Endodermal cell (in vitro differentiated cells): ENCODE measurements at places on chromosomes 5 and 9.

- H3K36me3 ChIP-seq = no peaks in the 10 kb centered on the region
- no peaks in the 10 kb centered on the region for H3K27me3 ChIP-seq
- H3K4me1 ChIP-seq = no peaks in the 10 kb centered on the region
- DNase-seq = no peak
- no peak overlapping the region for H3K4me3 ChIP-seq
Observed at GRCh38 chr5:102279711-102280110, 16.4 kb downstream of the SLCO4C1 start.

GRCh38 chr9:138068601-138069035, 191.0 kb downstream of the CACNA1B start:
- peak; percentile 53 for DNase-seq
- peak overlapping the region; percentile 76 for H3K27ac ChIP-seq
- no peaks in the 10 kb centered on the region for H3K4me1 ChIP-seq
- no peaks in the 10 kb centered on the region for H3K27me3 ChIP-seq
- H3K36me3 ChIP-seq = no peaks in the 10 kb centered on the region
- no peak overlapping the region for H3K4me3 ChIP-seq

GRCh38 chr5:160926428-160926827, 74.4 kb upstream of the ATP10B start:
- no peak for DNase-seq
- H3K4me1 ChIP-seq = peaks cover 22% of the 10 kb centered on the region
- peak overlapping the region; percentile 52 for H3K4me3 ChIP-seq
- peaks cover 8% of the 10 kb centered on the region for H3K27me3 ChIP-seq
- no peaks in the 10 kb centered on the region for H3K36me3 ChIP-seq

DNA sequence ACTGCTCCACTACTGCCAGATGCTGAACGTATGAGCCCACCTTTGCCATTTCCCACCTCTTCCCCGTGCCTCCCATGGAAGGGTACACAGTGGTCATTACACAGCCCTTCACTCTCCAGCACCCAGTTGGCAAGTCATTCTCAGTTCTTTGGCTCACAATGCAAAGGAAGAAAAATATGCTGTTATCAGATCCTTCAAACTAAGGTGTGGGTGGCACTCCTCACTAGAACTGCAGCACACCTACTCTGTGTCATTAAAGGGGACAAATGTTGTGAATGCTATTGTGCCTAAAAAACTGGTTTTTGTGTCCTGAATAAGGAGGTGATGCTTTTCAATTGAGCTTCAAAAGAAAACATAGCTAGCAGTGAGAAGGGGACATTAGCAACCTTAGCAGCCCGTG, 183.1 kb upstream of the SNX2 start:
- H3K4me1 ChIP-seq = no peaks in the 10 kb centered on the region
- H3K4me3 ChIP-seq = no peak overlapping the region
- H3K36me3 ChIP-seq = no peaks in the 10 kb centered on the region
- no peak for DNase-seq

DNA sequence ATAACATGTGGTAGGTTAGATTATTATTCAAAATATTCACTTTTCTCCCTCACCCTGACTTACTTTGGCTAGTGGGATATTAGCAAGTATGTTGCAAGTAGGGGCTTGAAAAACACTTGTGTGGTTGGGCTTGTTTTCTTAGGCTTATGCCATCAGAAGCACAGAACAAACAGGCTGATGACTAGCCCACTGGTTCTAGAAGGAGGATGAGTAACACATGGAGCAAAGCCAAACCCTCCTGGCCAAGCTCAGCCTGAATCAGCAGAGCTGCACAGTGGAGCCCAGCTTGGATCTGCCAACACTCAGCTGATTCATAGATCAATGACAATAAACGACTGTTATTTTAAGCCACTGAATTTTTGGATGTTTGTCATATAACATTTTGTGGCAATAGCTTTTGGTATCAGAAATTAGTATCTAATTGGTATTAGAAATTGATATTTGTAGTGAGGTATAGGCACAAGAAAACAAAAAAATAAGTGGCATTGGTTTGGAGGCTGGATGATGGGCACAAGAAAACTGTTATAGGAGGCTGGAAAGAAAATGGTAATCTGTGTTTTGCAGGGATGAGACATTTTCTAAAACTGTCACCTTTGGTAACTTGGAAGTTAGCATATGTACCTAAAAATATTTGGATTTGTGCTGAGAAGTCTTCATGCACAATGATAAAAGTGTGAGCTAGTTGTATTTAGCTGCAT, 46.1 kb upstream of the ZBED3 start:
- no peaks in the 10 kb centered on the region for H3K36me3 ChIP-seq
- H3K27ac ChIP-seq = no peak overlapping the region
- H3K27me3 ChIP-seq = no peaks in the 10 kb centered on the region
- DNase-seq = no peak
- no peaks in the 10 kb centered on the region for H3K4me1 ChIP-seq
- no peak overlapping the region for H3K4me3 ChIP-seq

DNA sequence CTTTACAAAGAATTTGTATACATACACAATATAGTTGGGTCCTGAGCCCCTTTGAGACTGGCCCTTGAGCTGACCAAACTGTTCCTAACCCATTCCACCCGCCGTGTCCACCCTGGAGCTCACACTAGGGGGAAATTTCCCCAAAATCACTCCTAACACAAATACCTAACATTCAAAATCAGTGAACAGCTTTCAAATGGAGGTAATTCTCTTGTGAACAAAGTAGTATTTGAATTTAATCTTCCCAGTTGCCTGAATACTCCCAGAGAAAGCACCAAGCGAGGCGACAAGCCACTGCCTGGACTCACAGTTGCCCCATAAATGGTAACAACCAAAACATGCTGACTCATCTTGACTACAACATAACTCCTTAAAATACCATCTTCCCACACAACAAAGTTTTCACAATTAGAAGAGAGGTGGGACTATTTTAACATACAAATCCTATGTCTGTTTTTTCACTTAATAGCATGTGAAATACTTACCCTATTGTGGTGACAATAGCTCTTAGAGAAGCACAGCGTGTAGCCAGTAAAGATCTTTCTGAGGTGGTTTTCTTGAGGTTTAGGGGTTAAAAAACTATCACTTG, 31.7 kb upstream of the SCAMP1 start:
- H3K4me1 ChIP-seq = peaks cover 8% of the 10 kb centered on the region
- no peaks in the 10 kb centered on the region for H3K36me3 ChIP-seq

DNA sequence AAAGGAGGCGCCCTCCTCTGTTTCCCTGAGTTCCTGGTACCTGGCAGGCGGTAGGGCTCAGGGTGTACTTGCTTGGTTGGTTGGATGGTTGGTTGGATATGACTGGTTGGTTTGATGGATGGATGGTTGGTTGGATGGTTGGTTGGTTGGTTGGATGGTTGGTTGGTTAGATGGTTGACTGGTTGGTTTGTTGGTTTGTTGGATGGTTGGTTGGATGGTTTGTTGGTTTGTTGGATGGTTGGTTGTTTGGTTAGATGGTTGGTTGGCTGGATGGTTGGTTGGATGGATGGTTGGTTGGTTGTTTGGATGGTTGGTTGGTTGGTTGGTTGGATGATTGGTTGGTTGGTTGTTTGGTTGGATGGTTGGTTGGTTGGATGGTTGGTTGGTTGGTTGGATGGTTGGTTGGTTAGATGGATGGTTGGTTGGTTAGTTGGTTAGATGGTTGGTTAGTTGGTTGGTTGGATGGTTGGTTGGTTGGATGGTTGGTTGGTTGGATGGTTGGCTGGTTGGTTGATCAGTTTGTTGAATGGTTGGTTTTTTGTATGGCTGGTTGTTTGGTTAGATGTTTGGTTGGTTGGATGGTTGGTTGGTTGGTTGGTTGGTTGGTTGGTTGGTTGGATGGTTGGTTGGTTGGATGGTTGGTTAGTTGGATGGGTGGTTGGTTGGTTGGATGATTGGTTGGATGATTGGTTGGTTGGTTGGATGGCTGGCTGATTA, 6.5 kb upstream of the TMEM250 start:
- H3K4me3 ChIP-seq = no peak overlapping the region
- no peaks in the 10 kb centered on the region for H3K36me3 ChIP-seq
- no peak for DNase-seq
- H3K4me1 ChIP-seq = no peaks in the 10 kb centered on the region
- no peaks in the 10 kb centered on the region for H3K27me3 ChIP-seq

- no peak overlapping the region for H3K27ac ChIP-seq
- H3K4me1 ChIP-seq = peaks cover 19% of the 10 kb centered on the region
- no peak overlapping the region for H3K4me3 ChIP-seq
- DNase-seq = no peak
- H3K27me3 ChIP-seq = no peaks in the 10 kb centered on the region
- H3K36me3 ChIP-seq = peaks cover 17% of the 10 kb centered on the region
Observed at GRCh38 chr5:95881833-95882232, 59.3 kb upstream of the GLRX start.

DNA sequence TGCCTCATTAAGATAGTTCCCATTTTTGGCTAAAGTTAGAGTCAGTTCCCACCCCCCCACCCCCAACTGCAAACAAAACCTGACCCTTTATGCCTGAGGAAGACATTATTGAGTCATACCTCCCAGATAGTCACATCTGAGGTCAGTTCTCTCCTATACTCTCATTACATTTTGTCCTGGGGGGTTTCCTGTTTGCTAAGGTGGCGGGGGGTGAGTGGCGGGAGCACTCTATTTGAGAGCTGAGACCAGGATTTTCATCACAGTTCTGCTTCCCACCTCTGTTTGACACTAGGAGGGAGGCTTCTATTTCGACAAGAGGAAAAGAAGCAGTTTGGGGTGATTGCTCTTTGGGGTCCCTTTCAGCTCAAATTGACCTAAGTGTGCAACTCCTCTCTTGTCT, 59.4 kb upstream of the ICE1 start:
- DNase-seq = no peak
- H3K4me3 ChIP-seq = no peak overlapping the region
- H3K27ac ChIP-seq = no peak overlapping the region
- H3K27me3 ChIP-seq = no peaks in the 10 kb centered on the region
- no peaks in the 10 kb centered on the region for H3K36me3 ChIP-seq
- peaks cover 24% of the 10 kb centered on the region for H3K4me1 ChIP-seq

DNA sequence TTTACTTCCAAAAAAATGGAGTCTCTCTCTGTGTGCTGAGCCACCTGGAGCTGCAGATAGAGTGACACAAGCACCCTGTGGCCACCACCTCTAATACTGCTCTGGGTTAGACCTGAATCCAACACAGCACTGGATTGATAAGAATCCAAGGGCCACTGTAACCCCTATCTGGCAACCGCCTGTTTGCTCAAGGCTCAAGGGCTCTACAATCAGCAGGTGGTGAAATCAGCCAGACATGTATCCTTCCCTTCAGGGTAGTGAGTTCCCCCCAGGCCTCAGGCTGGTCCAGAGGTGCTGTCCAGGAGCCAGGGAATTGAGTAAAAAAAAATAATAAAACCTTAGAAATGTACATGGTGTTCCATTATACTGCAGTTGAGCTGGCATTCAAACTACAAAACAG, 509.0 kb downstream of the KIF4B start:
- no peaks in the 10 kb centered on the region for H3K4me1 ChIP-seq
- no peaks in the 10 kb centered on the region for H3K27me3 ChIP-seq
- no peaks in the 10 kb centered on the region for H3K36me3 ChIP-seq
- no peak overlapping the region for H3K4me3 ChIP-seq

GRCh38 chr5:75034137-75034739, 18.1 kb downstream of the GCNT4 start:
- H3K4me1 ChIP-seq = no peaks in the 10 kb centered on the region
- no peaks in the 10 kb centered on the region for H3K27me3 ChIP-seq
- no peak overlapping the region for H3K4me3 ChIP-seq
- peaks cover 7% of the 10 kb centered on the region for H3K36me3 ChIP-seq
- DNase-seq = no peak
- H3K27ac ChIP-seq = no peak overlapping the region

DNA sequence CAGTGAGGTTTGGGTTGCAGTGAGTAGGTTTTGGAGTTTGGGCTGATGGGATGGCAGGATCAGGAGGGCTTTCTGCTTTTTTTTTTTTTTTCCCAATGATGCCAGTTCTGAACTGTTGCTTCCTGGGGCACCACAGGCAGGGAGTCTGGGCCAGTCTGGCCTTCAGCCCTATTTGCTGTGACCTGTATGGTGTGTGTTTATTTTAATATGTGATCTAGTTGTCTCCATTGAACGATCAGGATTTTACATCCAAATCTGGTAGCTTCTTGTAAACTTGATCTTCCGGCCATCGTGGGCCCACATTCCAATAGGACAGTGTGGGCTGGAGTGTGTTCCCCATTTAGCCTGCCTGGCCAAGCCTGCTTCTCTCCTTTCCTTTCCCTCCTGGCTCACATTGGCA, 25.8 kb upstream of the DAB2IP start:
- DNase-seq = no peak
- H3K36me3 ChIP-seq = no peaks in the 10 kb centered on the region
- no peaks in the 10 kb centered on the region for H3K27me3 ChIP-seq
- no peak overlapping the region for H3K27ac ChIP-seq
- H3K4me3 ChIP-seq = no peak overlapping the region

- no peak overlapping the region for H3K27ac ChIP-seq
- H3K36me3 ChIP-seq = peaks cover 11% of the 10 kb centered on the region
- peaks cover 6% of the 10 kb centered on the region for H3K4me1 ChIP-seq
- H3K4me3 ChIP-seq = no peak overlapping the region
- DNase-seq = no peak
Observed at GRCh38 chr5:43635374-43635773, 32.4 kb downstream of the NNT start.

DNA sequence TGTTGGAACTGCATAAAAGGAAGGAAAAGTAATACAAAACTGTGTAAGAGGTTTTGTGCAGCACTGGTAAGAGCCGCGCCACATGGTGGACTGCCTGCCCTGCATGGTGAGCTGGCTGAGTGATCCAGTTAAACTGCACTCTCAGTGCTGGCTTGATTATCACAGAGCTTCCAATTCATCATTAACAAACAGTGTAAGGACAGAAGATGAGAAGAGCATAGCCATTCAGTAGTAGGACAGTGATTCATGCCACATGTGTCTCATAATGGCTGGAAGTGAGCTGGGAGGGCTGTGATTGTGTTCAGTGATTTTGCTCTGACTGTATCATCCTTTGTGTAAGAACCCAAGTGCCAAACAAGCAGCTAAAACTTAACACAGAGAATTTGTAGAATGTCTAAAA, 14.1 kb downstream of the ASPN start:
- H3K27me3 ChIP-seq = no peaks in the 10 kb centered on the region
- no peak overlapping the region for H3K27ac ChIP-seq
- H3K4me1 ChIP-seq = no peaks in the 10 kb centered on the region
- no peak for DNase-seq
- no peaks in the 10 kb centered on the region for H3K36me3 ChIP-seq
- H3K4me3 ChIP-seq = no peak overlapping the region

DNA sequence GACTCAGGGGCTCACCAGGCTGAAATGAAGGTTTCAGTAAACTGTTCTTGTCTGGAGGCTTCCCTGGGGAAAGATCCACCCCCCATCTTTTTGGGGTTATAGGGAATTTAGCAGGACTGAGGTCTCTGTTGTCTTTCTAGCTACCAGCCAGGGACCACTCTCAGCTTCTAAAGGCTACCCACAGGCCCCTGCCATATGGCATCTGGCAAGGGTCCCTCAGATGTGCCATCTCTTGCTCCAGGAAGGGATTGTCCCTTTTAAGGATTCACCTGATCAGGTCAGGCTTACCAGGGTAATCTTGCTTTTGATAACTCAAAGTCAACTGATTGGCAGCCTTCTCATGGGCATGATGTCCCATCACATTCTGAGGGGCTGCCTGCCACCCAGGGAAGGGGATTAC, 65.0 kb downstream of the NSUN2 start:
- no peak for DNase-seq
- no peak overlapping the region for H3K27ac ChIP-seq
- no peaks in the 10 kb centered on the region for H3K27me3 ChIP-seq
- H3K4me3 ChIP-seq = no peak overlapping the region
- H3K4me1 ChIP-seq = no peaks in the 10 kb centered on the region
- H3K36me3 ChIP-seq = no peaks in the 10 kb centered on the region
